ENCODE measurements at places on chromosomes 1 and 21. TPM values are rescaled to one million over a fixed set of nuclear protein-coding genes. Genes with fewer than 3 reads are reported as not detected.
A peak's percentile ranks its signal among the peaks of the same experiment; 100 is the strongest.

DNA sequence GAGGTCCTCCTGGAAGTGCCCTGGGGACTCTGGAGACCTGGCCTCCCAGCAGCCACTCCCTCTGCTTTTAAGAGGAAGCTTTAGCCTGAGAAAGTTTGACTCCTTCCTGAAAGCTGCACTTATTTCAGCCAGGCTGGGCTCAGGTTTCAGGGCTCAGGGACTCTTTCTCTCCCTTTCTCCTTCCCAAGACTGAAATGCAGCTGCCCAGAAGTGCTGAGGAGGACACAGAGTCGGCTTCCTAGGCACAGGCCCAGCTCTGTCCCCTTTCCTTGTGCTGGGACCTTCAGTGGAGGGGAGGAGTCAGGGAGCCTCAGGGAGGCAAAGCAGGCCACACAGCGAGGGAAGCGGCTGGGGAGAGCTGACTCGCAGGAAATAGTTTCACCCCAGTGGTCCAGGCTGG lies 137.3 kb downstream of the NAV1 start:
- peak overlapping the region; percentile 71 for H3K27ac ChIP-seq
- no peaks in the 10 kb centered on the region for H3K27me3 ChIP-seq
- peaks cover 25% of the 10 kb centered on the region for H3K4me1 ChIP-seq
- no peaks in the 10 kb centered on the region for H3K36me3 ChIP-seq

- no peak overlapping the region for H3K27ac ChIP-seq
- no peaks in the 10 kb centered on the region for H3K4me1 ChIP-seq
- H3K4me3 ChIP-seq = no peak overlapping the region
- no peaks in the 10 kb centered on the region for H3K27me3 ChIP-seq
- no peak for DNase-seq
Observed at GRCh38 chr1:102365071-102365470, 368.3 kb upstream of the OLFM3 start.

DNA sequence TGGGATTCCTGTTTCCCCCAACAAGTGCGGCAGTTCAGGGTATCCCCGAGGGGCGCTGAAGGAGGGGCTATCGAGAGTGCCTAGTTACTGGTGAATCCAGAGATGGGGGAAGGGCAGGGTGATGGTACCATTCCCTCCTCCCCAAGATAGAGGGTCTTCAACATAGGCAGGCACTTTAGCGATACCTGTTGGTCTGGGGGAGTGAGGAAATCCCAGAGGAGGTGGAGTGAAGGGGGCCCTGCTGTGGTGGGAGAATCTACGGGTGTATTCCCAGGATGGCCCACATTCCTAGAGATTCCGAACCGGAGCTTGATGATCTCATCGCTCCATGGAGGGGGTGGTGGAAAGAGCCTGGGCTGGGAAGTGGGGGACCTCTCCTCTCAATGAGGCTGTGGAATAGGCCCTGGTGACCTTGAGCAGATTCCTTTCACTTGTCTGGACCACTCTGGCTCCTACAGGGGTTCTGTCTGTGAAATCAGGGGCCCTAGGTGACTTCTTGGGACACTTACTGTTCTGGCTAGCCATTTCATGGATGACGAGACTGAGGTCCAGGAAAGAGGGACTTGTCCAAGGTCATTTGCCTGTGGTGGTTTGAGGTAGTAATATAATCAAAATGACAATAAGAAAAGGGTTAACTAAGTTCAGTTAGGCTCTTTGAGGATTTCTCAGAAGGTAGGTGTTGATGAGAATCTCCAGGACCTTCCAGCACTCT lies 52.7 kb upstream of the SYNC start:
- H3K36me3 ChIP-seq = no peaks in the 10 kb centered on the region
- H3K27ac ChIP-seq = no peak overlapping the region
- peaks cover 17% of the 10 kb centered on the region for H3K27me3 ChIP-seq

- H3K4me3 ChIP-seq = no peak overlapping the region
- DNase-seq = no peak
- no peak overlapping the region for H3K27ac ChIP-seq
Observed at GRCh38 chr1:92365378-92366039, 66.7 kb downstream of the RPAP2 start.

DNA sequence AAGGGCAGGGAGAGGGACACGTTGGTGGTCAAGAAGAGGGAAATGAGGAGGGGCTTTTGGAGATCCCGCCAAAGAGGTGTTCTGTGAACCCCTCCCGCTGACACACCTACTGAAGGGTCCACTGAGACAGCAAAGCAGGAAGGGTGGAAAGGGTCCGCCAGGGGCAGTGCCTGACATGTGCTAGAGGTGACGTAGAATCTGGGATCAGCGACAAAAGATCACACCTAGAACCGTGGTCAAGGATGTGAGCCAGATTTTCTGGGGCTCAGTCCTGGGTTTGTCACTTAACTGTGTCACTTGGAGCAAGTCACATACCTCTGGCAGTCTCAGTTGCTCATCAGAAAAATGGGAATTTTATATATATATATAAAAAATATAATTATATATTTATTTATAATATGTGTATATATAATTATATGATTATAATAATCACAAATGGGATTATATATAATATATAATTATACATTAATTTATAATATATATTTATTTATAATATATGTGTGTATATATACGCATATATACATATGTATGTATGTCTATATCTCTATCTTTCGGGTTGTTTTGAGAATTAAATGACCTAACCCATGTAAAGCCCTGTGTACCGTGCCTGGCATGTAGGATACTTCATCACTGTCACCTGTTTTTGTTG lies 35.0 kb upstream of the ATP5PO start:
- H3K4me3 ChIP-seq = no peak overlapping the region
- H3K27ac ChIP-seq = no peak overlapping the region
- H3K27me3 ChIP-seq = no peaks in the 10 kb centered on the region
- no peaks in the 10 kb centered on the region for H3K36me3 ChIP-seq
- H3K4me1 ChIP-seq = peaks cover 14% of the 10 kb centered on the region

- H3K36me3 ChIP-seq = no peaks in the 10 kb centered on the region
- no peaks in the 10 kb centered on the region for H3K27me3 ChIP-seq
- peak overlapping the region; percentile 88 for H3K27ac ChIP-seq
- H3K4me1 ChIP-seq = peaks cover 24% of the 10 kb centered on the region
- peak; percentile 71 for DNase-seq
Observed at GRCh38 chr1:113930499-113931161, 1.5 kb downstream of the HIPK1 start.

DNA sequence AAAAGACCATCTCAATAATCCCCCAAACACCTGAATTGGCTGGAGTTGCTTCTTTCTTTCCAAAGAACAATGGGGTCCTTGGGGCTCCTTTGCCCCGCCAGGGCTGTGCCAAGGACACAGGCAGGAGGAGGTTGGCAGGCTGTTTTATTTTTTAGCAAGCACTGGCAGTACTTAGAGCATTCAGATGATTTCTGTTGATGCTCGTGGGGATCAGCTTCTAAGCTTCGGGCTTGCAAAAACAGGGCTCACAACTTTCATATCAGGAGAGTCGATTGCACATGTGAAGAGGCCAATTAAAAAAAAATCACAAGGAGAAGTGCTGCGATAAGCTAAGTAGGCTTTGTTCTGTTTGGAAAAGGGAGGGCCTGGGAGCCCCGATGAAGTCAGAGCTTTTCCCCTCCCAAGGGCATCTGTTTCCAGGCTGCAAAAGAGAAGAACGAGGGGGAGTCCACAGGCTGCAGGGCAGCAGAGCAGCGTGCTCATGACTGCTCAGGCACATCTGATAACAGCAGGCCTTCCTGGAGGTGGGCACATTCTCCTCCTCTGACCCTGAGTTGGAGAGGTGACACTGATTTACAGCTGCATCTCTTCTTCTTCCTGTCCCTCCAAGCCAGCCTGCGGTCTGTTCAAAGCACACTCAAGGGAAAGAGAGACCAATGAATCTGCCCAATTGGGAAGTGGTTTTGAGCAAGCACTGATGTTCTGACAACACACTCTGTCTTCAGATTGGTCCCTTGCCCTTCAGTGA lies 27.3 kb upstream of the BCAR3 start:
- H3K4me1 ChIP-seq = peaks cover 11% of the 10 kb centered on the region
- peak; percentile 59 for DNase-seq
- H3K27ac ChIP-seq = no peak overlapping the region
- no peak overlapping the region for H3K4me3 ChIP-seq

ALDH9A1 gene
- polyA plus RNA-seq = 76.8 TPM

SPRR1B gene
- not detected for polyA plus RNA-seq

NTNG1 gene
- polyA plus RNA-seq = not detected

IGSF3 gene
- 29.0 TPM for polyA plus RNA-seq
